ENCODE measurements at places on chromosomes 12 and 14.

DNA sequence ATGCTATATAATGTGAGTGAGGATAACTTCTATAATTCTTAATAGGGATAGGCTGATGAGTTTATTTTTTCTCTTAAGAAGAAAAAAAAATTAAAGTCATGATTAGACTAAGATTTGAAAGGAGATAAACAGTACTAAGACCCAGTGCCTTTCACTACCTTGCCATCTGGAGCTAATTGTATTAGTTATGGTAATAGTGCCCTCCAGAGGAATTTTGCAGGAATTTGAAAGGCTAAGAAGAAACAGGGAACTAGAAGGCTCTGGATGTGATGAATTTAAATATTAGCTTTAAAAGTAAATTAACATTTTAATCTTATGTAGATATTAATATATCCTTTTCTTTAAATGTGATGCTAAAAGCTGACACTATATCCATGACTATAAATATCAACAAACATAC is 36.6 kb upstream of the PIK3C2G start:
- no peak for DNase-seq

GRCh38 chr12:2240390-2240789 is 187.6 kb downstream of the CACNA1C start:
- DNase-seq, result no peak

GRCh38 chr12:67601126-67601525 is 47.4 kb upstream of the DYRK2 start:
- no peak for DNase-seq

- no peak for DNase-seq
These were observed 58.7 kb upstream of the DICER1 start for GRCh38 chr14:95216008-95216407.

- DNase-seq, result peak; percentile 54
These were observed 6.4 kb downstream of the SLC15A4 start for GRCh38 chr12:128817111-128818015.

DNA sequence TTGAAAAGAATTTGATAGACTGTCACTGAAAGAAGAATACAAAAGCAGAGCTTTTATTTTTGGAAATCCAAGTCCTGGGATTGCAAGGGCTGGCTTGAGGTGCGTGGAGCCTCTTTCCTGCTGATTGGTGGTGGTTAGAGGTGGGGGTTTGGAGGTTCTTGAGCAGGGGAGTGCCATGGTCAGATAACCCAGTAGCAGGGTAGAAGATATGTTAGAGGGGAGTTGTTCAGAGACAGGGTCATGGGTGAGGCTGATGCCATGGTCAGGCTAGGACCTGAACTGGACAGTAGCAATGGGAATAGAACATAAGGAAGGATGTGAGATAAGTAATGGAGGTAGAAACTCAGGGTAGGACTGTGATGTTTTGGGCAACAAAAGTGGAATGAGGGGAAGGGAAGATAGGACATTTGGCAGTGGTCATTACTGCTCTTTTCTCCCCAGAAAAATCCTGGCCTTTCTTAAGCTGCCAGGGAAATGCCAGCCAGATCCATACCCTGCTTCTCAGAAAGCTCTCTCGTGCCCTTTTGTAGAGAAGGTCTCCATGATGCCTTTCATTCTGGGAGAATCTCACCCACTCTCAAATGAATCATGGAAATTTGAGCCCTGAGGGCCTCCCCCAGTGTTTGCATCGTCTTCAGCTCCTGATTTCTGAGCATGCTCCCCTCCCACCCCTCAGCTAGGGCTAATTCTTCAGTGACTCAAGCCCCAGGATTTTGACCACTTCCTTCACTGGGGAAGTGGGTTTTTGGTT is 9.5 kb downstream of the EMP1 start:
- DNase-seq, result peak; percentile 66

- no peak for DNase-seq
These were observed 198.1 kb upstream of the PLXNC1 start for GRCh38 chr12:93950311-93950710.

GRCh38 chr12:121579190-121579791 is 1.5 kb downstream of the KDM2B start:
- DNase-seq, result no peak

GRCh38 chr12:96143827-96144565 is 50.2 kb upstream of the ELK3 start:
- DNase-seq, result no peak

GRCh38 chr12:132619071-132619385 is 452 bp downstream of the P2RX2 start:
- DNase-seq, result no peak

- DNase-seq, result no peak
These were observed 119.0 kb downstream of the NCOR2 start for GRCh38 chr12:124448241-124448954.

DNA sequence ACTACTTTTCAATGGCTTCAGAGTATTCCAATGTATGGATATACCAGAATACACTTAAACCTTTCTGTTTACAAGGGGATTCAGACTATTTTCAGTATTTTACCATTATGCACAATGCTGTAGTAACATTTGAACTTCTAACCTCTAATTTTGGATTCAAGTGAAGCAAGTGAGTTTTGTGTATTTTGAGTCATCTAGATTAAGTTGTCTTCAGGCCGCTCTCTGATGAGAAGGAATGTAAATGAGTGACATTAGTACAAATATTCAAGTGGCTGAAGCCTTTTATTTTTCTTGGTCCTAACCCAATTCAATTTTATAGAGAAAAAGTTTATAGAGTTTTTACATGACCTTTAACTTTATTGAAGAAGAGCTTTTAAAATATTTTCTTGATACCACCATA is 125.6 kb downstream of the PDE3A start:
- DNase-seq, result no peak

DNA sequence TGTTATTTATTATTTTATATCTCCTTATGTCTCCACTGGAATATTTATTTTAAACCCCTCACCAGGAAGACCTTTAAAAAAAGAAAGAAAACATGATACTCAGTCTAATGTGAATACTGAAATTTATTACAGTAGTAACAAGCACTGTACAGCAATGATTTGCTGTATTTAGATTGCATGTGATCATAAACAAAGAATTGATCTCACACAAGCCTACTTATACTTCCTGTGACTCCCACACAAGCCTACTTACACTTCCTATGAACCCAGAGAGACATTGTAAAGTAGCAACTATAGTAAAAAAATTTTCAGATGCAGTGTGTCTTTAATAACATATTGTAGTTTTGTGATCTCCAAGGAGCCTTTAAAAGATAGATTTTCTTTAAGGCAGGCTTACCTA is 142.7 kb upstream of the SYT1 start:
- DNase-seq, result no peak

DNA sequence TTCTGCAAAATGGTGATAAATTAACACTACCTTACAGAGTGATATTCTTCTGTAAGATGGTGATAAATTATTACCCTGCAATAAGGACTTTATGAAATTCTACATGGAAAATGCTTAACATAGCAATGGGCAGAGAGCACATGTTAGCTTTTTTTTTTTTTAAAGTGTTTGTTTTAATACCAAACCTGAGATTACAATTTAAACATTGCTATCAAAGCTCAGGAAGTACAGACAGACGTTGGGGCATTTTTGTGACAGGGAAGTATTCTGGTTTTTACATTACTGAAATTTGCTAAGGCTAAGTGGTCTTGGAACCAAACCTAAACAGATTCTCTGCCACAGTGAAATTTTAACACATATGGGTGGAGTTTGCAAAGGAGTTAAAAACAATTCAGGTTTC is 133.1 kb downstream of the FGD4 start:
- no peak for DNase-seq

- no peak for DNase-seq
These were observed 38.9 kb downstream of the TPCN1 start for GRCh38 chr12:113260127-113260526.

- DNase-seq, result no peak
These were observed 69.6 kb downstream of the CHST11 start for GRCh38 chr12:104526320-104526719.

- no peak for DNase-seq
These were observed 21.8 kb upstream of the KLRD1 start for GRCh38 chr12:10285919-10286318.

DNA sequence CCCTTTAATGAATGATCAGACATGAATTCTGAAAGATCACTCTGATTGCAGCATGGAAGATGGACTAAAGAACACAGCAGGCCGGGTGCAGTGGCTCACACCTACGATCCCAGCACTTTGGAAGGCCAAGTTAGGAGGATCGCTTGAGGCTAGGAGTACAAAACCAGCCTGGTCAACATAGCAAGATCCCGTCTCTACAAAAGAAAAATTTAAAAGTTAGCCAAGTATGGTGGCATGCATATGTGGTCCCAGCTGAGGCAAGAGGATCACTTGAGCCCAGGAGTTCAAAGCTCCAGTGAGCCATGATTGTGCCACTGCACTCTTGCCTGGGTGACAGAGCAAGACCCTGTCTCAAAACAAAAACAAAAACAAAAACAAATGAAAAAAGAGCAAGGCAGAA is 35.1 kb downstream of the SENP1 start:
- DNase-seq, result no peak

DNA sequence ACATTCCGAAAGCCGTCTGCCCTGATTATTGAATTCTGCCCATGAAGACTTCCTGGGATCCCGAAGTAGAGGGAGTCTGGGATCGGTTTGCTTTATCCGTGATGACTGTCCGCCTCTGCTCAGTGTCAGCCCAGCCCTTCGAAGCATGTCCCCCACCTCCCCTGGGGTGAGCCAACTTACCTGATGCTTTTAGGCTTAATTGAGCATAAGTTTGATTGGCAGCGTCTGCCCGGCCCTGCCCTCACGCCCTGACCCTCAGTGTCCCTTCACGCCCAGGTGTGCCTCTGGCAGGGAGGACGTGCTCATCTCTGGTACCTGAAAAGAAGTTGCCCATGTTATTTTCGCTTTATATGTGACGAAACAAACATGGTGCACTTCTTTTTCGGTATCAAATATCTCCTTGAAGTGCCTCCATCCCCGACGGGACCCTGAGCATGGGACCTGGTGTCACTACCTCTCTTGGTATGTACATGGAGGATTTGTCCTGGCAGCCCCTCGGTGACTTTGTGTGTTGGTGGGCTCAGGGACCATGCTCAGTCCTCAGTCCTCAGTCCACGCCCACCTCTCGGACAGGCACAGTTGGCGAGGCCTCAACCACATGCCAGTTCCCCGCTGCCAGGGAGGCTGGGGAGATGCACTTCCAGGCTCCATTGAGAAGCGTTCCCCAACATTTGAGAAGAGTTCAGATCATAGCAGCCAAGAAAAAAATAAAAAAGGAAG is 130.1 kb upstream of the RTL1 start:
- DNase-seq, result no peak

- DNase-seq, result no peak
These were observed 57.5 kb upstream of the GARIN2 start for GRCh38 chr14:67131691-67132090.

GRCh38 chr14:69928111-69928523 is 48.9 kb downstream of the SMOC1 start:
- peak; percentile 18 for DNase-seq

DNA sequence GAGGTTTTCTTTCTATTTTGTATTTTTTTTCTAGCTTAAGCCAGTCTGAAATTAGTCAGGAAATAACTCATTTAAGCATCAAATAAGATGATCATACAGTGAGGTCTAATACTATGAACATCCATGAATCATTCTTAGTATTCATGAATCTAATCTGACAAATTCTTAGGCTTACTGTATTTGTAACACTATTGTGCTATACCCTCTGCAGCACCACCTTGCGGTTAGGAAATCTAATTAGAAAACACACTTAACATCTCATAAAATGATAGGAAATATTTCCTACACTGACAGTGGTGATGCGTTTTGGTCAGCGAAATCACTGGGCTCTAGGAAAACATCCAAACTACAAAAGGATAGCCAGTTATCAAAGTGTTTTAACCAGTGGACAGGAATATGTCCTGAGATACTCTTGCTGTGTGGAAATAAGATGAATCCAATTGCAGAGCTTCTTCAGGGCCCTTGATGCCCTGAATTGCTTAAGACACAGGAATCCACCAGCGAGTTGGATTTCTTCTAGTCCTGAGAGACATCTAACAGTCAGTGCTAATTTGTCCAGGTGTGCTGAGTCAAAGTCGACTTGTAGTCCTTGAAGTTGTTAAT is 109.3 kb upstream of the MYF6 start:
- DNase-seq, result peak; percentile 56

DNA sequence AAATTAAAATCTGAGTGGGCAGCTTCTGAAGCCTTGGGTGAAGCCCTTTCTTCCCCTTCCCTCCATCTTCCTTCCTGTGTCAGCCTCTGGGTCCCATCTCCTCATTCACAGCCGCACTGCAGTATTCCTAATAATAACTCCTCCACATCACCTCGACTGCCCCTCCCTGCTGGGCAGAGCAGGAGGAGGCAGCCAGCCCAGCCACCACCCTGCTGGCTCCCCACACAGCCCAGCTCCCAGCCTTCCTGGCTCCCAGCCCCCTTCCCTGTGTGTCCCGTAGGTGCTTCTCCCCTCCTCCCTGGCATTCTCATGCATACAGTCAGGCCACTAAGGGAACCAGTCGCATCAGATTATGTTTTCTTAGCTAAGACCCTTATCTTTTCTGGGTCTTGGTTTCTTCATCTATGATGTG is 3.7 kb downstream of the IFFO1 start:
- DNase-seq, result no peak

GRCh38 chr14:93112891-93113677 is 2.6 kb downstream of the ITPK1 start:
- peak; percentile 82 for DNase-seq

DNA sequence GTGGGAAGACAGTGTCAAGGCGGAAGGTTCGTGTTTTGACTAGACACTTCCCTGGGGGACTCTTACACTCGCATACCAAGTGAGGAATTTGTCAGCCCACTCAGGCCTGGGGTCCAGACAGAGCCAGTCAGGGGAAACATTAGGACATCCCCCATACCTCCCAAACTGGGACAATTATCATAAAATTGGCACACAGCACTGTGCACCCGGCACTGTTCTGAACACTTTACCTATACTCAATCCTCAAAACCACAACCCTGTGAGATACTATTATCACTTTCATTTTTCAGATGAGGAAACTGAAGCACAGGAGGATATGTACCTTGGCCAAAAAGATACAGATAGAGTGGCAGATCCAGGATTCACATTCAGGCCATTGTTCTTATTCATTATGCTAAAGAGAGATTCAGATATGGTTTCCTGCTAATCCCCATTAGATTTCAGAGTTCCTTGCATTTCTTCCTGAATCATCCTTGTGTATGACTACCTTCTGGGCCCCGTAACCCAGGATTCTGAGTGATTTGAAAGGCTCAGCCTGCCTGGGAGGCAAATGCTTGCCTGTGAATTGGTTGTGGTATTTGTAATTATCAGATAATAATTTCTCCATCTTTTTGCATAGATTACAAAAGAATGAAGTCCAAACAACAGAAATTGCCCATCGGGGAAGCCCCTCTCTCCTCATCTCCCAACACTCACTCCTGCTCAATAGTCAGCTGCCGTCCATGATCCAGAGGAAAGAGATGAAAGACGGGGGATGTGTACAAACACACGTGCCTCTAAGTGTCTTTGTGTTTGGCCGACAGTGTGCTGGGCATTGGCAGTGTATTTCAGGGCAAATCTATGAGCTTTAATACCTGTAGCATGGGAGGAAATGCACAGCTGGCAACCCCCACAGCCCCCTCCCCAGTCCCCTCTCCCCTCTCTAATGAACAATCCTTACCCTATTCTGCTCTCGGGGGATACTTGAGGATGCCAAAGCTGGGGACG is 4.6 kb downstream of the TAC3 start:
- DNase-seq, result no peak

Measured in Calu3 (cell line).